OCI-M1 (cell line): ENCODE measurements at places on chromosomes 5 and 9.

DNA sequence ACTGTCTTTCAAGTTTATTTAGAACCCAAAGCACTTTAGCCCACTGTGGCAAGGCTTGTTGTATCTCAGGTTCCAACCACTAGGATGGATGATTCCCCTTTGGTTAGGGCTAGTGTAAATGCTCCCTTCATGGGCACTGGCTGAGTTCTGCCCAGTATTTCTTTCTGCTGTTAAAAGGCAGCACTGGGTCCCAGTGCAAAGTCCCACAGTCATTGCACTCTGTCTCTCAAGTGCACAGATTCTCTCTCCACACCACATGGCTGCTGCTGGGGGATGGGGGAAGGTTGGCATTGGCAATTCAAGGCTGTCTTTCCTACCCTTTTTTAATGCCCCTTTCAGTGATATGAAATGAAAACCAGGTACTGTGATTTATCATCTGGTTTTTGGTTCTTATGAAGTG lies 7.2 kb upstream of the NPR3 start:
- DNase-seq: no peak

- no peak for DNase-seq
These were observed 53.5 kb downstream of the ICE1 start for GRCh38 chr5:5475975-5476374.

GRCh38 chr5:64292611-64293215 lies 127.1 kb downstream of the RNF180 start:
- DNase-seq: no peak

GRCh38 chr5:30994902-30995301 lies 198.6 kb upstream of the CDH6 start:
- no peak for DNase-seq

GRCh38 chr9:34513567-34514214 lies 9.1 kb downstream of the ENHO start:
- no peak for DNase-seq
